ENCODE measurements at places on chromosomes 2 and 18.

- DNase-seq = no peak
Measured at GRCh38 chr2:173792741-173793140, 172.4 kb downstream of the SP3 start.

DNA sequence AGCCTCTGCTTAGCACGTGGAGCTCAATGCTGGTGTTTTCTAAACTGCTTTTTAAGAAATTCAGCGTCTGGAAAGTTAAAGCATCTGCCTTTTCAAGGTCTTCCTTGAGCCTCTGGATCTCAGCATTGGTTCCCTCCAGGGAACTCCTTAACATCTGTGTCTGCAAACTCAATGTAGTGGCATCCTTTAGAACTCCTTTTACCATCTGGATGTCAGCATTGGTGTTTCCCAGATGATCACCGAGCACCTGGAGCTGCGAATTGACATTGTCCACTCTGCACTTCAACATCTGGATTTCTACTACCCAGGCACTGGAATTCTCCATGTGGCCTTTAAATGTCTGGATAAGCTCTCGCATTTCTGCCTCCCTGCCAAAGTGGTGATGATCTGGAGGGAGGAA is 3.7 kb downstream of the CLEC4F start:
- no peak for DNase-seq

GRCh38 chr2:68417926-68418325 is 49.2 kb downstream of the FBXO48 start:
- DNase-seq = no peak

- DNase-seq = no peak
Measured at GRCh38 chr2:159226608-159227385, 59.7 kb downstream of the WDSUB1 start.

Measured in CD4-positive, alpha-beta T cell treated with Interferon alpha-2 for 1 hour (primary cell).